ENCODE measurements at places on chromosomes 4 and X.
A peak's percentile ranks its signal among the peaks of the same experiment; 100 is the strongest.

- no peak for DNase-seq
Observed at GRCh38 chr4:184274286-184274951, 56.7 kb upstream of the ENPP6 start.

GRCh38 chr4:39337841-39338240, 28.3 kb downstream of the RFC1 start:
- DNase-seq, result no peak

- DNase-seq, result no peak
Observed at GRCh38 chr4:156252358-156252921, 298.8 kb upstream of the CTSO start.

- DNase-seq, result no peak
Observed at GRCh38 chr4:28639747-28640146, 1779.1 kb downstream of the STIM2 start.

DNA sequence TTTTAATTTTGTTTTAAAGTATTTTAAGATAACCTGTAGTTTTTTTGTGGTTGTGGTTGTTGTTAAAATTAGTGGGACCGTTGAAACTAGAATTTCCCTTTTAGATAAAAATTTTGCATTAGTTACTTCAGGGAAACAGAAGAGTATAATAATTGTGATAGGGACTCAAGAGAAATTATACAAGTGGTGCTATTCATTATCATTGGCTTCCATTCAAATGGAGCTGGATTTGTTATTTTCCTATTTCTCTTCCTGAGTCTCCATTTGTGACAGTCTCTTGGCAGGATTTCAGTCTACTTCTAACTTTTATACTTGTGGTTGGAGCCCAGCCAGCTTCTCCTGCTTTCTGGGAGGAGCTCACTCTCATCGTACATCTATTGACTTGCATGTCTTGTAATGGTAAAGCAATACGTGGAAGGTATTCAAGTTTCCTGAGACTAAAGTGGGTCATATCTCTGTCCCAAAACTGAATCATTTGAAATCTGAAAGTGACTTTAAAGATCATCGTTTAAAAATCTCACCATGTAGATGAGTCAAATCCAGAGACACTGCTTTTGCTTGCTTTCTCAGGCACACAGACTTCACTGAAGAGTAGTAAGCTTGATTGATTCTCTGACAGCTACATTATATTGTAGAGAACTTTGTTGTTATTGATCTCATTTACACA, 155.8 kb downstream of the RPA4 start:
- DNase-seq, result peak; percentile 53

- DNase-seq, result no peak
Observed at GRCh38 chr4:39429476-39430334, 23.0 kb downstream of the KLB start.

GRCh38 chrX:18353931-18354368, 538 bp downstream of the SCML2 start:
- no peak for DNase-seq

DNA sequence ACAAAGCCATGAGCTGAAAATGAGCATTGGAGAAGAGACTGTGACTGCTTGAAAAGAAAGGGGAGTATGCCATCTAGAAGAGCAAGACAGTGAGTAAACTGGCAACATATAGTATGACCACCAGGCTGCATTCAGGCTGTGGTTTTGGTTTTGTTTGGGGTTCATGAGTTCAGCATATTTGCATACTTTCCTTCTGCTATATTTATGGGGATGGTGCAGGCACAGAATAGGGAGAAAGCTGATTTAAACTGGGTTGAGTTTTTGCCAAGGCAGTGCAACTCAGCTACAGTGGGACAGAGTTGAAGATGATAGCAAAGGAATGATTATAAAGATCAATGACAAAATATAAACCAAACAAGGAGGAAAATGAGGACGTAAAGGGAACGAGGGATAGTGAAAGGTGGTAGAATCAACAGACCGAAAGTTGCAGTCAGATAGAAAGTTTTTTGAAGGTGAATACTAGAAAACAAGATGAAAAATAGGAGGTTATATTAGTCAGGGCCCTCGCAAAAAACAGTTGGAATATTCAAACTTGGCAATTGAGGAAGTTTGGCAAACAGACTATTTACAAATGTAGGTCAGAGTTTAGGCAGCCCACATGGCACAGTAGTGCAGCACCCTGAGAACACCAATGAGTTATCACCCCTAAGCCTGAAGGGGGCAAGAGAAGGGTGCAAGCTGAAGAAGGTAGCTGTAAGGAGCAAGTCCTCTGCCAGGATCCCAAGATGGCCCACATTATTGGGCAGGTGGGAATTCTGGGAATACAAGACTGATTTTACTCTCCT, 114.8 kb upstream of the MAP9 start:
- no peak for DNase-seq

DNA sequence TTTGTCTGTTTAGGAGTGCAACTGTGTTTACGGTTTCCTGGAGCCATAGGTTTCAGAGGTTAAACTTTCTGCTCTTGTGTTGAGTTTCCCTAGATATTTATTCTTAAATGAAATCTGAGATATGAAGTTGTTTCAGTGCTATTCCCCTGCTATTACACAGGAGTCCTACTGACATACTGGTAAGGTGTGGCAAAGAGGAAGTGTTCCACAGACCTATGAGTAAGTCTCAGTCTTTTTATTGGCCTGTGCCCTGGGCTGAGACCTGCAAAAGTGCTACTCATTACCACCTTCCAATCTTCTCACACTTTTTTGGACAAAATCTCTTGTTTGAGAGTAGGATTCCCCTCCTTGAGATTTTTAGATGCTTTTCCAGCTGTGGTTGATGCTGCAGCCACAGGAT, 35.6 kb upstream of the MAGEA8 start:
- DNase-seq, result no peak

- DNase-seq, result no peak
Observed at GRCh38 chr4:94298725-94299252, 43.8 kb downstream of the HPGDS start.

DNA sequence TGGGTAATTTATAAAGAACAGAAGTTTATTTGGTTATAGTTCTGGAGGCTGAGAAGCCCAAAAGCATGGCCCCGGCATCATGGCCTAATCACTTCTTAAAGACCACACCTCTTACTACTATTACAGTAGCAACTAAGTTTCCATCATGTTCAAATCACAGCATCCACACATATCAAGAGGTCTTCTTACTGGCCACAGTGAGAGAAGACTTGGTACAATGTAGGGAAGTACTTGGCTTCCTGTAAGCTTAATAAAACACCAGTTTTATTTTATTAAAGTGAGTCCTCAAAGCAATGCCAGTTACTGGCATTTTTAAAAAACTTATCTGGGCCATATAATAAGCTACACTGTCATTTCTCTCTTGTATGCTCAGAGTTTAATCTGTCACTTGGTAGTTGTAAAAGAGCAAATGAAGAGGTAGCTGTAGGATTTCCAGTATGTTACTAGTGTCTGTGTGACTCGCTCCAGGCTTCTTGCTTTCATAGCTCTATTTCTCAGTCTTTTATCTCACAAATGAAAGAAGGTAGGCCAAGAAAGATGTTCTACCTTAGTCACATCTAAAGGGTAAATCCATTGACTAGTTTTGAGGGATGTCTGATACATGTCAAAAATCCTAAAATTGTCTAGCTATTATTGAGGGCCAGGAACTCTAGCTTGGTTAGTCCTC, 159.2 kb upstream of the CPEB2 start:
- no peak for DNase-seq

GRCh38 chr4:53221832-53222480, 143.9 kb downstream of the SCFD2 start:
- DNase-seq, result no peak

- no peak for DNase-seq
Observed at GRCh38 chr4:124509151-124509550, 203.4 kb downstream of the ANKRD50 start.

DNA sequence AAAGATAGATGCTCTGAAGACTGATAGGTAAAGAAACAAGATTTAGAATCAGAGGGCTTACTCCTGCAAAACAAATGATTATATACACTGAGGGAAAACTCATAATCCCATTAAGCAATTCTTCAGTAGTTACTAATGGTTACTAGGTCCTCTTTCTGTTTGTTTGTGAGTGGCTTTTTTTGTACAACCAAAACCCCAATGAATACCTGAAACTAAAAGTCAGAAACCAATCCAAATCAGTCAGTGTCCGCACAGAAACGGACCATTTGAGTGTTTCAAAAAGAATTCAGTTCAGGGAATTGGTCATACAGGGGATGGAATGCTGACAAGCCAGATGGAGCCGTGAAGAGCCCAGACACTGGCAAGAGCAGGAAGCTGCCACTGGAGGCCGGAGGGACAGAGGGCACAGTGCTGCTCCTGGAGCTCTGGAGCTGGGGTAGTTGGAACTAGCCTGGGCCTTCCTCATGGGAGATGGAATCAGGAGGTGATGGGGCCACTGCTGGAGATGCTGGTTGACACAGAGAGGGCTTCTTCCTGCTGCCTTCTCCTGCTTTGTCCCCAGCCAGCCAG, 31.9 kb downstream of the SETD7 start:
- DNase-seq, result no peak

- DNase-seq, result no peak
Observed at GRCh38 chrX:39714471-39714870, 383.3 kb downstream of the BCOR start.

DNA sequence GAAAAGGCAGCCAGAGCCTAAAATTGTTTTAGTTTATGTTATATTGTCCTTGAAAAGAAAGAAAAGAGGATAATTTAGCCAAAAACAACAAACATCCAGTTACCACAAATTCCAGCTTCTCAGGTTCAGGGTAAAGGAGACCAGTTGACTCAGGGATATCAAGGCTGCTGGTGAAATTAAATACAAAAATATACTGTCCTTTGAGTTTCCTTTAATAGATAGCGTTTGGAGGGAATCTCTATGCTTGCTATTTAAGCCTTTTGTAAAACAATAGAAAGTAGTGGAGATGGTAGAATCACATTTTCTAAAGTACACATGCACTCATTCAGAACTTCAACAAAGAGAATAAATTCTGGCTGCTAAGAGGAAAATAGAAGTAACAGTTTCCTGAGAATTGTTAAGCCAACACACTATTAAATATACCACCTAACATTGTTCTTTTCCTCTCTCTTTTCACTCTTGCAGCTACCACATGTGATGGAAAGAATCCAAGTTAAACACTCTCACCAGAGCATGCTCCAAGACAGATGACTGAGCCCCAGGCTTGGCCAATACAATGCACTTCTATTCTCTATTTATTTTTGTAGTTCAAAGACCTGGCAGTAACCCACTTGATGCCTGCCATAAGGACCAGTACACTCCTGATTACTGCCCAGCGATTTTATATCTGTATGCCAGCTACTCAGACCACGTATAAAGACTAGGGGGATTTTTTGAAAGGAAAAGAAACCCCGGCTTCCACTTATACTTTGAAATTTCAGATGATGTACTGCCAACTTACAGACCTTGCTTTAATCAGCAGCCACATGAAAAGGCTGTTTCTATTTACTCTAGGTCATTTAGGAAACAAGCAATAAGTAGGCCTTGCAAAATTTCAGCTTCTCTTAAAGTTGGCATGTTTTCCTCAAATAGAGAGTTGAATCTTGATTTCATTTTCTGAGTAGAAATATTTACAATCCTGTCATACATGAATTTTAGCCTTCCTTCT, 756.9 kb downstream of the FAT4 start:
- DNase-seq, result no peak

GRCh38 chrX:100685284-100685996, 41.4 kb downstream of the SRPX2 start:
- DNase-seq, result peak; percentile 73

GRCh38 chr4:122503214-122503613, 46.7 kb upstream of the IL2 start:
- no peak for DNase-seq

DNA sequence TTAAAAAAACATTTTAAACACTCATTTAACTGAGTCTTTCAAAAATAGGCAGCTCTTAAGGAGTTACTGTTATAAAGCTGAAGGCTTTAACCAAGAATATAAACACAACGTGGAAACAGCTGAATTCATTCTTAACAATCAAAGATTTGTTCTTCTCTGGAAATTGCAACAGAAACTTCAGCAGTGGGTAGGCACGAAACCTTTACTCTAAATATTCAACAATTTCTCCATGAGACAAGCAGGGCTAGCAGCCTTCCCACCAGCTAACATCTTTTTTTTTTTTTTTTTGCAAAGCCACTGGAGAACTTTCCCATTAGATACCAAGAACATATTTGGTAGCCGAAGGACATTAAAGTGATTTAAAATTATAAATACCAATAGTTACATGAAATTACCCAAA, 78.2 kb upstream of the PRSS48 start:
- no peak for DNase-seq

GRCh38 chr4:145773581-145774234, 93.8 kb downstream of the C4orf51 start:
- DNase-seq, result no peak

- DNase-seq, result no peak
Observed at GRCh38 chr4:7332216-7333023, 102.3 kb downstream of the PSAPL1 start.

GRCh38 chrX:69069876-69070275, 95.4 kb downstream of the PJA1 start:
- peak; percentile 13 for DNase-seq

DNA sequence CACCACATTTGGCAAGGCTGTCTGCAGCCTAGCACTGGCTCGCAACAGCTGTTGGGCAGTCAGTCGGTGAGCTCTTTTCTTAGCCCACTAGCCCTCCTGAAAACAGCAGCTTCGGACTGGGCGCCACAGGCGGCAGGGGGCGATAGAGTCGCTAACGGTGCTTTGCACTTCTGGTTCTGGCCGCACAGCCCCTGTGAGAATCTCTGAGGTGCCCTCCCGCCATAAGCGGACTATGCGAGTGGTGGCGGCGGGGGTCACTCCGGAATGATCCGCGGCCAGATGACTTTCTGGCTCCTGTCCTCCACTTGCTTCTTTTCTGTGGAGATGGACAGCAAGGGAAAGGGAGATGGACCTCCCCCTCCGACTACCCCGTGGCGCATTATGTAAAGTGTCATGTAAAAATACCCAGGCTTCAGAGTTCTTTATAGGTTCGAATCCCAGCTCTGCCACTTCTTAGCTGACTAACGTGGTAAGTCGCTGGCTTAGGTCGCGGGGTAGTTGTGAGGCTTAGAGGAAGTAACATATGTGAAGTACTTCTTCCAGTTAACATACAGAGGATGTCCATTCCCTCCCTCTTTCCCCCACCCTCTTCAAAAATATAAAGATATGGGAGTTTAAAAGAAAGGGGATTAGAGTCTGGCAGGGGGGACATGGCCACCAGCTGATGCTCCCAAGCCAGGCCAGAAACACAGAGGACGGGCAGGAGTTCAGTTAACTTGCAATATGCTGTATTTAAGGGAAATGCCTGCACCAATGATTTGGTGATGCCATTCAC, 11.0 kb downstream of the ARHGAP36 start:
- no peak for DNase-seq

All from sciatic nerve (tissue), 2 donors.